CD8-positive, alpha-beta memory T cell (primary cell): ENCODE measurements at places on chromosomes 6 and 20. TPM values are rescaled to one million over a fixed set of nuclear protein-coding genes. Genes with fewer than 3 reads are reported as not detected.

DNA sequence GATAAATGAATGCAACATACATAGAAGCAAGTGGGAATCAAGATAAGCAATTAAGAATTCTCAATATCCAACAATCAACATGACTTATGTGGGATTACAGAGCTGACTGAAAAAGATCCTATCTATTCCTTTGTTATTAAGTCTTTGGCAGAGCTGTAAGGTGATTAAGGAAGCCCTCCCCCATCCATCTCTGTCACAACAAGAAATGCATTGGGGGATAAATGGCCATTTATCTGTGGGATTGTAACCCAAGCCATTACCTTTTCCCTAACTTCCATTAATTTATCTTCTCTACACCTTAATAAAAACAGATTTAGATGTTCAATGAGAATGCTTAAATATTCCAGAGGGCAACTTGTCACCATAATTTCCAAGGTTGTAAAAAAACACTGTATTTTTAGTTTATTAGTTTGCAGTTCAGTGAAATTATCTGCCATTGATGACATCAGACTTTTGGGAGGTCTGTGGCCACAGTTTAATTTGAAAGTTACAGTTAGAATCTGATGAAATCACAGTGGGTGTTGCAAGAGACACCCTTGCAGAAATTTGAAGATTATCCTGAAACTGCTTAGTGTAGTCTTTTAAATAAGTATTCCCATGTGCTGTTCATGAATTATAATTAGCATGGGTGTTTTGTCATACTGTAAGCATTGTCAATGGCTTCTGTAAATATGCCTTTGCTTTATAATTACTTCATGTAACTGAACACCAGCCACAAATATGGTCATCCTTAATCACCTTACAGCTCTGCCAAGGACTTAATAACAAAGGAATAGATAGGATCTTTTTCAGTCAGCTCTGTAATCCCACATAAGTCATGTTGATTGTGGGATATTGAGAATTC is 49.4 kb upstream of the FYN start:
- H3K27me3 ChIP-seq, result no peaks in the 10 kb centered on the region
- no peak overlapping the region for H3K27ac ChIP-seq
- H3K36me3 ChIP-seq, result no peaks in the 10 kb centered on the region
- no peak for DNase-seq
- no peak overlapping the region for H3K4me3 ChIP-seq

The HLA-DQB2 gene
- total RNA-seq, result 0.83 TPM

- no peak overlapping the region for H3K4me3 ChIP-seq
- no peaks in the 10 kb centered on the region for H3K4me1 ChIP-seq
- no peaks in the 10 kb centered on the region for H3K27me3 ChIP-seq
- no peak for DNase-seq
- H3K36me3 ChIP-seq, result no peaks in the 10 kb centered on the region
- H3K27ac ChIP-seq, result no peak overlapping the region
These were observed 153.1 kb downstream of the EPHA7 start for GRCh38 chr6:93266116-93266817.

The WFDC6 gene
- not detected for total RNA-seq

The SPATS1 gene
- total RNA-seq, result not detected
